Myocyte (in vitro differentiated cells): ENCODE measurements at places on chromosomes 2 and 18. TPM values are rescaled to one million over a fixed set of nuclear protein-coding genes. Genes with fewer than 3 reads are reported as not detected.
A peak's percentile ranks its signal among the peaks of the same experiment; 100 is the strongest.

Gene TRIM43B
- total RNA-seq: not detected in 2 replicates

Gene DES
- 10,265 and 13,585 TPM in 2 replicates for total RNA-seq

Gene MRPS5
- 57.6 and 78.6 TPM in 2 replicates for total RNA-seq

Gene PLEKHH2
- total RNA-seq: 0.24 and 1.1 TPM in 2 replicates

Gene NTSR2
- not detected in 2 replicates for total RNA-seq

DNA sequence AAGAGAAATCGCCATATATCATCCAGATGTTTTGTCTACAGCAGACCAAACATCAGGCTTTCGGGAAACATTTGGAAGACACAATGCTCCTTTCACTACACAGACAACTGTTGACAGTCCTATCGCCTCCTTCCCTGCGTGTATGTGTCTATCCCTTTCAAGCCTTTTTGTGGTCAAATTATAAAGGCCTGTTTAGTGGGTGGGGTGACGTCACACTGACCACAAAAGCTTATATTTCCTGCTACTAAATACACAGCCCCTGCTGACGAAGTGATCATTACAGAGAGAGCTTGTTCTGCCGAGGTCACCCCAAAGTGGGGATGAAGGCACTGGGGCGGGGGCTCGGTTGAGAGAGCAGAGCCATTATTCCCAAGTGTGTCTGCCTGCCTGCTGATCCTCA is 302.7 kb upstream of the TNP1 start:
- DNase-seq: peak; percentile 77

DNA sequence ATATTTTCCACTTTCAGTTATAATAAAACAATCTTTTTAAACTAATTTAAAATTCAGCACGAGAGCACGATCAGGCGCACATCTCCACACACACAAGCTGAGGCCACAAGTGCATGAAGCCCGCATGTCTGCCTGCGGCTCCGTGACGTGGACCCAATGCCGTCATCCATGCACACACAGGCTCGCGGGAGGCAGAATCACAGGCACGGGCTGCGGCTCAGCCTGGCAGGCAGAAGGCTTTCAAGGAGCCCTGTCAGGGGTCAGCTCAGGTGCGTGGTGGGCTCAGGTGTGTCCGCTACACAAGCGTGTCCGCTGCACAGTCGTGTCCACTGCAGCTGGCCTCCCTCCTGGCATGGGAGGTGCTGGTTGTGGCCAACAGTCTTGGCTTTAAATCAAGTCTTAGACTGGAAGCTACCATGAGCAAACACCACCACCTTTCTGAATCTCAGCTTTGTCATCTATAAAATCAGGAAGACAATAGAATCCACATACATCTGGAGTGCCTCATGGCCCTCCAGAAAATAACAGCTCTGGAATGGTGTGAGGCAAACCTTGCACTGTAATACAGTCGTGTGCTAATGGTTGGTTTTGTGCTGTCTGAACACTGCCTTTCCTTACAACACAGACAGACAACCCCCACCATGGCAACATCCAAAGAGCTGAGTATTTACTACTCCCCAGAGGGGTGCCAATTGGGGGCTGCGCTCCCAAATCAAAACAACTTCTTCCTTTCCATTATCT is 210.1 kb downstream of the NDUFA10 start:
- no peak for DNase-seq

- DNase-seq: peak; percentile 87
Observed at GRCh38 chr2:101770726-101771125, 73.2 kb downstream of the MAP4K4 start.

- DNase-seq: no peak
Observed at GRCh38 chr2:117057016-117057415, 757.5 kb upstream of the DDX18 start.

- no peak for DNase-seq
Observed at GRCh38 chr2:45841752-45842407, 190.4 kb downstream of the PRKCE start.
